ENCODE measurements at places on chromosomes 4 and X. TPM values are rescaled to one million over a fixed set of nuclear protein-coding genes. Genes with fewer than 3 reads are reported as not detected.

- DNase-seq, result no peak
These were observed 49.0 kb upstream of the TRAM1L1 start for GRCh38 chr4:117134386-117134785.

GRCh38 chr4:82889287-82889686, 1.7 kb downstream of the SEC31A start:
- no peak for DNase-seq

DNA sequence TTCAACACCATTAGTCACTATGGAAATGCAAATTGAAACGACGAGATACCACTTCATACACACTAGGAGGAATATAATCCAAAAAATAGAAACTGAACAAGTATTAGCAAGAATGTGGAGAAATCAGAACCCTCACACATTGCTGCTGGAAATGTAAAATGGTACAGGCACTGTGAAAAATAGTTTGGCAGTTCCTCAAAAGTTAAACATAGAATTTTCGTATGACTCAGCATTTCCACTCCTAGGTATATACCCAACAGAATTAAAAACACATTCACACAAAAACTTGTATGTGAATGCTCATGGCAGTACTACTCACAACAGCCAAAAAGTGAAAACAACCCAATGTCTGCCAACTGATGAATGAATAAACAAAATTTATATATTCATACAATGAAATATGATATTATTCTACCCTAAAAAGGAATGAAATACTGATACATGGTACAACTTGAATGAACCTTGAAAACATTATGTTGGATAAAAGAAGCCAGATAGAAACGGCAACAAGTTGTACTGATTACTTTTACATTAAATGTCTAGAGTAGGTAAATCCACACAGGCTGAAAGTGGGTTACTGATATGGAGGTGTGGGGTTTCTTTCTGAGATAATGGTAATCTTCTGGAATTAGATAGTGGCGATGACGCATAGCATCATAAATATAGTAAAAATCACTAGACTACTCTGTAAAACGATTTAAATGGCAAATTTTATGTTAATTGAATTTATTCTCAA, 22.3 kb downstream of the TEC start:
- DNase-seq, result no peak

Gene MCF2
- not detected for polyA plus RNA-seq

Gene TMPRSS11A
- not detected for polyA plus RNA-seq

GRCh38 chr4:15688051-15688450, 6.4 kb downstream of the FAM200B start:
- no peak for DNase-seq

Gene PHOX2B
- not detected for polyA plus RNA-seq

Gene MAGEA2B
- not detected for polyA plus RNA-seq

All from BJ (cell line).